ENCODE measurements at places on chromosomes 6 and 20.

- DNase-seq: no peak
Observed at GRCh38 chr6:119800526-119800925, 451.0 kb upstream of the MAN1A1 start.

GRCh38 chr6:114364301-114364700 lies 21.5 kb upstream of the HS3ST5 start:
- no peak for DNase-seq

DNA sequence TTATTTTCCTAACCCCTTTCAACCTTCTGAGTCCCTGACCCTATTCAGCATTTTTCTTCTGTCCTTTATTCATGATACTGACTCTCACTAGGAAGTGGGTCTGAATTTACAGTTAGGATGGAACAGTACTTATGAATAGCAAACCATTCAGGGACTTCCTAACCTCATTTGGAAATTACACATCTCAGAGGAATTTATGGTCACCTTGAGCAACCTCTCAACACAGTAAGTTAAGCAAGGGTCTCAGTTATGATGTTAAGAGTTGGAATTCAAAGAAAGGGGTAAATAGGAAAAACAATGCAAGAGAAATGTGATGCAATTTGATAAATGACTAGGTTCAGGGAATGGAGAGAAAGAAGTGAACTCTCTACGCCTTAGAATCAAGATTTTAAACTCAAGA lies 97.3 kb downstream of the GPR6 start:
- no peak for DNase-seq

GRCh38 chr20:62617711-62618483 lies 24.4 kb upstream of the SLCO4A1 start:
- DNase-seq: peak; percentile 50

DNA sequence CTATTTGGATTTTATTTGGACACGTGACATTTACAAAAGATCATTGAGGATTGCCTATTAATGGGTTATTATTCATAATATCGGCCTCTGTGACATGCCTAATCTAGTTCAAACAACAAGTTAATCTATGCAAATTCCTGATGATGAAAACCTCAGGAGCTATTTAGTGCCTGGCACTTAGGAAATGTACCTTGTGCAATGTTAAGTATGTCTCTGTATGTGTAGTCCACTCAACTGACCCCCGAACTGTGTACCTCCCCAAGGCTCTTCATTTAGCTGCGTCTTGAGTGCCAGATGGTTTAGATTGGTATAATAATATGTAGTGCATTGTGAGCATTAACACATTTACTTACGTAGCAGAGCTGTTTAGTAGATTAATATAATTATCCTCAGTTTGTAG lies 6.9 kb downstream of the LAMA2 start:
- DNase-seq: no peak

DNA sequence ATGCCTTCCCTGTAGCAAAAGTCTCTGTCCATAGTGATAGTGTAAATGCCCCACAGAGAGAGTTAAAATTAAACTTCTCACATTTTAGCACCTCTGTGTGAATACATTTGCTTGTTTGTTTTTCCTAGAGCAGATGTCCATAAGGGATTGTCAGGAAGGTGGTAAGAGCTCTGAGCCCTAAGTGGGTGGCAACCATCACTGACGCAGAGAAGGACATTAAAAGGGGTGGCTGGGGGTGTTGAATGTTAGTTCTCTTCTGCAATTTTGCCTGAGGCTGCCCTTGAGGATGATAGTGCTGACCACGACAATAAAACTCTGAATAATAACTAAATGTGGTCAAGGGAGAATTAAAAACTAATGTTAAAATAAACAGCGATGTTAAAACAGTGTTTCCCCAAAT lies 174.3 kb upstream of the ID4 start:
- DNase-seq: no peak

DNA sequence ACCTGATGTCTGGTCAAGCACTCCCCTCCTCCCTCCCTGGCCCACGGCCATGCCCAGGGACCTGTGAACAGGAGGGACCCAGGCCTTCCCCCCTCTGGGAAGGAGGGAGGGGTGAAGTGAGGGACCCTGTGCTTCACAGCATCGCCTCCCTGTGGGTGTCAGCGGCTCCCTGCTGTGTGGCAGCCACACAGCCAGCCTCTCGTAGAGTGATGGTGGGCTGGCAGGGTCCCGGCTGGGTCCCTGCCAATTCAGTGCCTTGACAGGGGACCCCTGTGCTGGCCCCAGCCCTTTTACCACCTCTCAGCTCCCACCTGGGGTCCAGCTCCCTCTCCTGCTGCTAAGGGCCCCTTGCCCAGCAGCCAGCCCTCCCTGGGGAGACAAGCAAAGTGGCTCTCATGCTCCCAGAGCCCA lies 31.3 kb upstream of the GRM4 start:
- DNase-seq: no peak

DNA sequence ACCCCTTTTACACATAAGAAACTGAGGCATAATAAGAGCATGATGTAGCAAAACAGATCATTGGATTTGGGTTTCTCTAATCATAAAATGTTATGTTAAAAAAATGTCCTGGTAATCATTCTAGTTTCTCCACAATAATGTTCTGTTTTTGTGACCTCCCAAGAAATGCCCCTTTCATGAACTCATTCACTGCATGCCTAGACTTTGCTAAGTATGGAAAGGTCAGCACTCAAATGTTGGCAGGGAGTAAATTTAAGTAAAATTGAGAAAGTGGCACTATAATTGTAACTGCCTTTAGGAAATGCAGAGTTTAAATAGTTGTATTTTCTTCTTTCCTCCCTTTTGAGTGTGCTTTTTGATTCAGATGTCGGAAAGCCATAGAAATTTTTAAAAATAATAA lies 48.5 kb upstream of the ID4 start:
- no peak for DNase-seq

DNA sequence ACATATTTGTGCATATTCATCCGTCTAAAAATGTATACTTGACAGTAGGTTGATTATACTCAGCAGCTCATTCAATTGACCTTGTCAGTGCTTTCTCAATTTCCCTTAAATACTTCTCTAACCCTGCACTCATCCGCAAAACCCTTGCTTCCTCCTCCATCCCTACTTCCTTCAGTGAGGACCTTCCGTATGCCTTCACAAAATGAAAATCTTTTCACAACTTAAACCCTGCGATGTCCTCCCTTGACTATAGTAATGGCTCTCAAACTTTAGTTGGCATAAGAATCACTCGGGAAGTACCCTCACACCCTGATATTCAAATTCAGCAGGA lies 5.2 kb downstream of the MBOAT1 start:
- no peak for DNase-seq

DNA sequence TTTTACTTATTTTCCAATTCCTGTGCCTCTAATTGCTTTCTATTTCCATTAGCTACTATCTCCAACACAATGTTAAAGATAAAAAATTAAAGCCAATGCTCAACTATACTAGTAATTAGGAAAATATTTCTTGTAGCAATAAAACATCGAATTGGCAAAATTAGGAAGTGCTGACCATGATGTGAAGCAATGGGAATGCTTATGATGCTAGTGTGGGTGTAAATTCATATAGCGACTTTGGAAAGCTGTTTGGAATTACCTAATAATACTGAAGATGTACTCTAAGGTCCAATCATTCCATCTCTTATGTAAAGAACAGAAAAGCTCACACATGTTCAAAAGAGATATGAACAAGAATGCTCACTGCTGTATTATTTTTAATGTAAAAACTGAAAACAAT lies 78.2 kb downstream of the UBE3D start:
- no peak for DNase-seq

- DNase-seq: no peak
Observed at GRCh38 chr6:30940361-30940986, at the start of gene MUCL3. MUCL3 (plus strand) TSS chr6:30940973; CDS start chr6:30941000, 27 bp downstream.

DNA sequence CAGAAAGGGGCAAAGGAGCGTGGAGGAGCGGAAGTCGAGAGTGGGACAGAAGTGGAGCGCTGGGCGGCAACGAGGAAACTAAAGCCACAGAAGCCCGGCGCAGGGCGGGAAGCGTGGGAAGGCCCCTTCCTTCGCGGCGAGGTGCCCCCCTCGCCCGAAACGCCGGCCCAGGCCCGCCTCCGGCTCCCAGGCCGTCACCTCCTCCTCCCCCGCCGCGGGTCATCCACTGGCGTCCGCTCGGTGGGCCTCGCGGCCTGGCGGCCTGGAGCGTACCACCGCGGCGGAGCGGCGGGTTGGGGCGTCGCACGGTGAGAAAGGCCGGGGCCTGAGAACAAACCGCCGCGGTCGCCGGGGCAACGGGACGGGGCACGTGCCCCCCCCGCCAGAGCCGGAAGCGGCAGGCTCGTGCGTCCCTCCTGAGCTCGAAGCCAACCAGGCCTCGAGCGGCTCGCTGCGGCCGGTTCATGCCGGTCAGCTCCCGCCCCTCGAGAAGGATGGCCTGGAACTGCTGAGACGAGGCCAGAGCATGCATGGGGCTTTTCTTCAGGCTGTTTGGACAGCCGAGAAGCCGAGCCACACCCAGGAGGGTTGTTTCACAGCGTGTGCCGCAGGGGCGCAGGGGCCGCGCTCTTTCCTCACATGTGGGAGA lies at the start of gene TCP11:
TSS of gene TCP11 (minus strand) at position 333 of the 649 bp plus-strand sequence. CDS start 469 bp downstream, outside the sequence.
- DNase-seq: no peak

GRCh38 chr6:122075084-122075838 lies 324.2 kb upstream of the HSF2 start:
- no peak for DNase-seq

- DNase-seq: no peak
Observed at GRCh38 chr20:53510262-53510661, 83.4 kb downstream of the ZNF217 start.

DNA sequence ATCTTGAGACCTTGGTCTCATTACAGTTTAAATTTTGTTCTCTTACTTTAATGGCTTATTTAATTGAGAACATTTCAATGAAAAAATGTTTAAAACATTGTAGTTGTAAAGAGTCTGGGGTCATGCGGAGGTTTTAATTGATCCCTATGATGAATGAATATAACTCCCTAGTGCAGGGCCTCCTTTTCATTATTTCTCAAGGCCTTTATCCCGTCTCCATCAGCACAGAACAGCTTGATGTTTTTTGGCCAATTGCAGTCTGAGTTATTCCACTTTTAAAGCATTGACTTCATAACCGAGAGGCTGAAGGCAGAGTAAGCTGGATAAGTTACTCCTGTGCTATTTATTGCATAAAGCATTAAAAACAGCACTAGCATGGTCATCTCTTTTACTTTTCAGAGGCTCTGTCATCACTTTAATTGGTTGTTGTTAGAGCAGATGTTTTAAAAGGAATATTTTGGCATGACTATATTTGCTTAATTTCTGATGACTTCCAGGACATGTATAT lies 83.4 kb downstream of the DTD1 start:
- DNase-seq: no peak

DNA sequence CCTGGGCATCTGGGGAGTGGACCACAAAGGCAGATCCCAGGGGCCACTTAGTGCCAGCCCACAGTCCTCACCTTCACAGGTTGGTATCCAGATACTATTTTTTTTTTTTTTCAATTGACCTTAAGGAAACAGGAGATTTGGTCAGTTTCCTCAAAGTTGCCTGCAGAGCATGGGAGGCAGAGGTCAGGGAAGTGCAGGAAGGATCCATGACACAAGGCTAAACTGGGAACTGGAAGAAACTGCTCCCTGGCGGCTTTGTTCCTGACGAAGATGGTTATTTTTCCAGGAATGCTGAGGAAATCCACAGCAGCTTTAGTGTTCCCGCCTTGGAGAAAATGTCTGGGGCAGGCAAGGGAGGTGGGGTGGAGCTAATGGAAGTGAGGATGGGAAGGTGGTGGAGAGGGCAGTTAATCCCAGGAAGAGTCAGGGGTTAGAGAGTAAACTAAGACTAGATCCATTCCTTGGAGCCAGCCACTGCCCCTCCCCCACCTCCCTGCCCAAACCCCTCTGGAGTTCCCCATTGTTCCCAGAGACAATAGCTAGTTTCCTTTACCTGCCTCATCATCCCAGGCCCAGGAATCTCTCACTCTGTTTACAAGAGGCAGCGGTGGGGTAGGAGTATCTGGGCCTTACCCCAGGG lies 14.3 kb upstream of the MYMX start:
- DNase-seq: no peak

DNA sequence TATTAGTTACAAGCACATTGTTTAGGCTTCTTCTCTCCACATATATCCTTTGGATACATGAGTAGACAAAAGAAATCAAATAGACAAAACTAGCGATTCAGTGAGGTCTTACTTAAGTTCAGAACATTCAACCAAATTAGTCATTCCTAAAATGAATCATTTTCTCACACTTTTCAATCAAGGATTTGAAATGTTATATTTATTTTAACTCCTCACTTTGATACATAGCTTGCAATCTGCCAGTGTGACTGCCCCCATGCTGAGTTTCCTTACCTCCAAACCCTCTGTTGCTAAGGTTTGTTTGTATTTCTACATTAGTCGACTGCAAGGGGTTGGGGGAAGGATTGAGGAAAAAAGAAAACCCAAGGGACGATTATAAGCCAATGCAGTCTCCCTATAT lies 3.5 kb upstream of the MOXD1 start:
- DNase-seq: no peak

GRCh38 chr20:13995086-13995665 lies at the start of gene MACROD2:
MACROD2 (plus strand) TSS chr20:13995516.
- peak; percentile 71 for DNase-seq

GRCh38 chr6:40551966-40552505 lies 35.1 kb downstream of the LRFN2 start:
- no peak for DNase-seq

- no peak for DNase-seq
Observed at GRCh38 chr20:24952376-24953208, 3.5 kb downstream of the CST7 start.

- no peak for DNase-seq
Observed at GRCh38 chr20:31687777-31688176, 34.9 kb downstream of the BCL2L1 start.

- DNase-seq: no peak
Observed at GRCh38 chr6:54865091-54865631, 18.6 kb downstream of the FAM83B start.

GRCh38 chr6:97049253-97050011 lies 124.9 kb downstream of the KLHL32 start:
- DNase-seq: no peak

DNA sequence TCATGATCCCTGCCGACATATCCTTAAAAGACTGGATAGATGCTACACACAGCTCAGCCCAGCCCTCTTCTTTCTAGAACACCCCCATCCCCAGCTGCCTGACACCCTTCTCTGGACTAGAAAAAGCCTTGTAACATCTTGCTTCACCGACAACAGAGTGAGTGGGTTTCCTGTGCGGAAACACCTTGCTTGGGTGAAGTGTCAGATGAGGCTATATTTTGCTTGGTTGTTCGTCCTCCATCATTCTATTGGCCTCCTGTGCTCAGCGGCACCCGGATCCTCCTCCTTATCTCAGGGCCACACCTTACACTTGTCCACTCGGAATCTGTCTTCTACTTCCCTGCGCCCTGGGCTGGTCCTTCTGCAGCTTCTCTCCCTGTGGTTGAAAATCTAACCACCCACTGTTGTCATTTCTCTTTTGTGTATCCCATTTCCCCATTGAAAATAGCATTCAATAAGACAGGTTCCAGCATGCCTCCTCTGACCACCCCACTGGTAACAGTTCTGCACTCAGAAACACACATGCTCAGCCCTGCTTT lies 101.3 kb upstream of the MLN start:
- DNase-seq: no peak

DNA sequence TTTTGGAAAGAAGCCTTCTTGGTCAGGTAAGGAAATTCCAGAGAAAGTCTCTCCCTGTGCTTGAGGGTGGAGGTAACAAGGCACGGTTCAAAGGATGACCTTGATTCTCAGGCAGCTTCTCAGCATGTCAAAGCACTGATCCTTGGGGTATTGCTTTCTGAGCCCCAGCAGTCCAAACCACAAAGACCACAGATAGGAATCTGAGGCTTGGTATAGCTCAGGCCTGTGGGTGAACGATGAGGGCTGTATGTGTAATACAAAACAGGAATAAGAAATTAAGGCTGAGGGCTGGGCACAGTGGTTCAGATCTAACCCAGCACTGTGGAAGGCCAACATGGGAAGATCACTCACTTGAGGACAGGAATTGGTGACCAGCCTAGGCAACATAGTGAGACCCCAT lies 70.2 kb upstream of the SLC22A1 start:
- no peak for DNase-seq
